SK-N-MC (cell line): ENCODE measurements at places on chromosomes 4 and X.

- DNase-seq: no peak
These were observed 13.4 kb downstream of the PDE5A start for GRCh38 chr4:119615068-119615719.

DNA sequence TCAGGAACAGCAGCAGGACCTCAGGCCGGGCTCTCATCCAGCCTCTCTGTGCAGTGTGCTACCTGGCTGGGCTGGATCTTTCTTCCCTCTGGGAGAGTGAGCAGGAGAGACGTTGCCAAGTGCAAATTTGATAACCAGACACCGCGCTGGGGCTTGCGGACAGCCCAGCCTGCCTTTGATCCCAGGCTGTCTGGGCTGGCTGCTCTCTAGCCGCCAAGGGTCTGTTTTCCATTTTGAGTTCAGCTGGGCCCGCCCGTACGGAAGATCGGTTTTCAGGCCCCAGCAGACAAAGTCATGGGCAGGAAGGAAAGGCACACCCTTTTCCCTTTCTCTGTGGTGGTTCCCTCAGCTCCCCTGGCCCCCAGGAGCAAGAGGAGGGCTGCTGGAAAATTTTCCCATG is 90.2 kb downstream of the CPZ start:
- DNase-seq: no peak

DNA sequence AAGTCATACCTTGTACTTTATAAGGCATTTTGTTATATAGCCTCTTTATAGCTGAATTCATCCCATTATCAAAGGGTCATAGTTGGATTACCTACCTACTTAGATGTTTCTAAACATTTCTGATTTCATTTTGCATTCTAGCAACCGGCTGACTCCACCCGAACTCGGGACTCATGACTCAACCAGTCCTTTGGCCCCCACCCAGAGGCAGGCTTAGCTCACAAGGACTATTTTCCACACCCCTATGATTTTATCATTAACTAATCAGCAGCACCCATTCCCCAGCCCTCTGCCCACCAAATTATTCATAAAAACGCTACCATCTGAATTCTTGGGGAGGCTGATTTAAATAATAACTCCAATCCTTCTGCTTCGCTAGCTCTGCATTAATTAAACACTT is 79.9 kb upstream of the EGFL6 start:
- no peak for DNase-seq

- DNase-seq: no peak
These were observed 954.4 kb downstream of the FAT4 start for GRCh38 chr4:126269106-126269505.

- no peak for DNase-seq
These were observed 109.8 kb downstream of the HMX1 start for GRCh38 chr4:8761824-8762205.

- DNase-seq: no peak
These were observed 10.6 kb upstream of the XKRX start for GRCh38 chrX:100939333-100939732.

GRCh38 chr4:25872851-25873631 is 10.3 kb upstream of the SEL1L3 start:
- no peak for DNase-seq

DNA sequence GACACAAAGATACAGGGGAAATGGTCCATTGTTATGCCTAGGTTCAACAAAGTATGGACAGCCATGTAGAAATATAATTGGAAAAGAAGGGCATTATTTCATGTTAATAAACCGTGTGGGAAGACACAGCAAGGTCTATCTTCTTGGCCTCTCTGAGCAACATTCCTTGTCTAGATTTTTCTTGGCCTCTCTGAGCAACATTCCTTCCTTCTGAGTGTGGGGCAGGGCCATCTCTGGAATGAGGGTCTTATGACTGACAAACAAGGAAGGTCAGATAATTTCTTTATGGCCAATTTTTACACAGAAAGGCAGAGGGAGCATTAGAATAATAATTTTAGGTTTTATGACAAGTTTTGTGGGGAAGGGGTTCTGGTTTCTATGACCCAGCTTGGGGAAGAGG is 24.3 kb upstream of the MAOA start:
- DNase-seq: no peak

DNA sequence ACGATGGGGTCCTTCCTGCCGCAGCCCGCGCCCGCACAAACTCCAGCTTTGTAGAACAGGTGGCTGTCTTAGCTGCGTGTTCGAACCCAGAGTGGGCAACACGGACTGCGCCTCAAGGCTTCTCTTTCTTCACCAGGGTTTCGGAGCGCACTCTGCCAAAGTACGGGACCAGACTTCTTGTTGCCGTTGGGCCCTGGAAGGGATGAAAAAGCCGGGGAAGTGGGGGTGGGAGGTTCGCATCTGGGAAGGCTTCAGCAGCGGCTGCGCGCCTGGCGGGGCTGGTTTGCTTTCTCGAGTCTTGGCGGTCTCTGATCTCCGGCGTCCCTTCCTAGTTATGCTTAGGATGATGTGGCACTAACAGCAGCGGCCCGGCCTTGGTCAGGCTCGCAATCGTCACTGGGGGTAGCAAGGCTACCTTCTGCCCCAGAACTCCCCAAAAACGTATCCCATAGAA is 673 bp downstream of the PARM1 start:
- no peak for DNase-seq

DNA sequence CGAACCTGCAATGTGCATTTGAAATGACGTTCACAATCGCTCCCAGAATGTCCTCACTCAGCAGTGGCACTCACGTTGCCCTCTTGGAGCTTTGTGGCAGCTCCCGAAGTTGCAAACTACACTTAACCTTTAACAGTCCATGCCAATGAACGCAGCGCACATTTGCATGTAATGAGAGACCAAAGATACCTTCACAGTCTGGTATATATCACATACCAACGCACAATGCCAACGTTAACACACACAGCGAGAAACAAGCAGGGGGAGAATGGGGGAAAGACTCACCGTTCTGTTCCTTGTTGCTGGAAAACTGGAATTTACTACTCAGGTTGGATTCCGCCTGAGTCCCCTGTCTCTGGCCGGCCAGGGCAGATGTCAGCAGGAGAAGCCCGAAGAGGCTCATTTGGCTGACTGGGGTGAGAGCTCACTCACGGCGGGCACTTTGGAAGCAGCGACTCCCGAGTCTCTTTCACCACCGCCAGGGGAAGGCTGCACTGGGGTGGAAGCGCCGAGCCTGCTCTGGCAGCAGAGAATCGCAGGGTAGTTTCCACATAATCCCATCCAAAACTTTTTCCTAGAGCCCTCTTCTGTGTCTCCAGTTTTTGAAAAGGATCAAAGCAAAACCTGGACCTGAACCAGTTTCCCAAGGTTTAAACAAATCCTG is 966 bp downstream of the PDGFC start:
- no peak for DNase-seq

- peak; percentile 39 for DNase-seq
These were observed 126.3 kb downstream of the NEK1 start for GRCh38 chr4:169485791-169486742.

DNA sequence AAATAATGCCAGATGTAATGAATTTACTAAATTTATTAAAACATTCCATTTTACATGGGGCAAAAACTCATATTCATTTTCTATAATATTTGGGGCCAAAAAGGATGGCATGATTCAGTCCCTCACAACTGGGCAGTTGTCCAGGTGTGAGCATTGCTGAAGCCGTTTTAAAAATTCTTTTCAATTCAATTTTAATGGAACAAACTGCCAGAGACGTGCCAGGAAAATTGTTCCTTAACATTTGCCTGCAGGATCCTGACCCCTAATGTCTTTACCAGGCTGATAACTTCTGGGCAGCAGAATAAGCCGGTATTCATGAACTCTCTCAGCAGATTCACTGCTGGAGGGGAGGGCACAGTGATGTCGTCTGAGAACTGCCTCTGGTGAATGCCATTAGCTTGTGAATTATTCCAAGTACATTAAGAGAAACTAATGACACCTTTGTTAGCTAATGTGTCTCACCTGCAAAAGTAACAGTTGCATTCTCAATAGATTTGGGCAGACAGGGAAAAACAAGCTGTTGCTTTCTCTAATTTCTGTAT is 1445.1 kb upstream of the TENM3 start:
- no peak for DNase-seq

GRCh38 chrX:39459952-39460351 is 637.8 kb downstream of the BCOR start:
- no peak for DNase-seq

DNA sequence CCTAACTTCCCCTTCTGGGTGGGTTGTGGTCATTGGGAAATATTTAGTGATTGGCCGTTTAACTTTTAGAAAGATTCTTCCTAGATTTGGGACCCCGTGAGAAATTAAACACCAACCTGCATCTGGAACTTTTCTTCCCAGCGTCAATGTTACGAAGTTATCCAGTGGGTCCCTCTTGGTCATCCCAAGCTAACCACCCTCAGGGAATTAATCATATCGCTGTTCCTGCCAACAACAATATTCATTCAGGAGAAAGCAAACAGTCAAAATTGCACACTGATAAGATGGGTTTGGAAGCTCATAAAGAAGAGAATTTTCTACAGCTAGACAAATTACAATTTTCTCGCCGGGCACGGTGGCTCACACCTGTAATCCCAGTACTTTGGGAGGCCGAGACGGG is 121.2 kb upstream of the STX18 start:
- no peak for DNase-seq

- no peak for DNase-seq
These were observed 43.4 kb upstream of the TMEM154 start for GRCh38 chr4:152723236-152723635.

DNA sequence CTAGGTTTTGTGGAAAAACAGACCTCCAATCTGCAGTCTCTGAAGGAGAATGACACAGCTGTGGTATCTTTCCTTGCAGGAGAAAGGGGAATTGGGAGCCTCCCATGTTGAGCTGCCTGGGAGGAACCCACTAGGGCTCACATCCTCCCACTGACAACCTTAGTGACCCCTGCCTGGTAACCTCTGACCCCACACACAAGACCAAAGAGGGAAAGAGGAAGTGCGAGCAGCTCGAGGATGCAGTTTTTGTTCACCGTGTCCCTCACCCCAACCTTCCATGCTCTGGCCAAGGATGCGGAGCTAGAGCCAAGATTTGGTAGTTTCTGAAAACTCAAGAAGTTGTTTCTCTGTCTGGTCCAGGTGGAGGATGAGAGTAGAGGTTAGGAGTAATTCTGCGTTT is 5.4 kb upstream of the ZXDA start:
- DNase-seq: no peak
